ENCODE measurements at places on chromosomes 1 and 21.

DNA sequence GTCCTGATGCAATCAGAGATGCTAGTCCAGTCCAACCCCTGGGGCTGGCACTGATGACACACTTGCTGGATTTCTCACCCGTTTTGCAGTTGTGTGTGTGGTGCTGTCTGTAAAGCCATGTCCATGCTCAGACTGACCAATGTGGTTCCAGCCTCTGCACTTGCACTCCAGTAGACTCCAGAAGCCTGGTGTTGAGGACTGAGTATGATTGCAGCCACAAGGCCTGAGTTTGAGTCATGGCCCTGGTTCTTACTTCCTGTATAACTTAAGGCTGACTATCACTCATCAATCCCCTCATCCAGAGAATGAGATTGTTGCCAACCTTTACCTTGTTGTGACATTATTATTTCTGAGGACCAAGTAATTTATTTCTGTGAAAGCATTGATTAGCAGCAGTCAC lies 34.8 kb upstream of the IKBKE start:
- no peak for DNase-seq

DNA sequence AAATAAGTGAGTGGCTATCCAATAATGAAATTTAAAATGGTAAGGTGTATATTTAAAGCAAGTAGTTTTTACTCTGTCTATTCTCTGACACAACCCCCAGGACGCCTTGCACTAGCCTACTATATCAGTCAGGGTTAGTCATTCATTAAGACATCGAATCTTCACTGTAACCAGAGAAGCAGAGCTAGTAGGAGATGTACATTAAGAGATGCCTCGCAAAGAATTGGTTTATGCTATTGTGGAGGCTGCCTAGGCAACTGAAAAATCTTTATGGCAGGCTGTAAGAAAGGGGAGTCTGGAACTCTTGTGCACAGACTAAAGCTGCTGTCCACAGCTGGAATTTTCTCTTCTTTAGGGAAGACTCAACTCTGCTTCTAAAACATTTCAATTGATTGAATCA lies 28.8 kb downstream of the NTNG1 start:
- no peak for DNase-seq

DNA sequence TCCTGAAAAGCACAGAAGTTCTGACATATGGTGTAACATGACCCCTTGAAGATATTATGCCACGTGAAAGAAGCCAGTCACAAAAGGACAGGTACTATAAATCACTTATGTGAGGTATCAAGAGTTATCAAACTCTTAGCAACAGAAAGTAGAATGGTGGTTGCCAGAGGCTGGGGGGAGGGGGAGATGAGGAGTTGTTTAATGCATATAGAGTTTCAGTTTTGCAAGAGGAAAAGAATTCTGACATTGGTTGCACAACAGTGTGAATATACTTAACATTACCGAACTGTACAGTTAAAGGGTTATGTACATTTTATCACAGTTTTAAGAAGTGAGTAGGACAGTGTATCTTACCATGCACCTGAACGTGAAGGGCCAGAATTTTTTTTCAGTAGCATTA lies 80.0 kb downstream of the USP25 start:
- no peak for DNase-seq

- no peak for DNase-seq
Observed at GRCh38 chr1:241722947-241723346, 70.9 kb downstream of the WDR64 start.

- DNase-seq, result no peak
Observed at GRCh38 chr1:212542761-212543187, 65.8 kb upstream of the ATF3 start.

DNA sequence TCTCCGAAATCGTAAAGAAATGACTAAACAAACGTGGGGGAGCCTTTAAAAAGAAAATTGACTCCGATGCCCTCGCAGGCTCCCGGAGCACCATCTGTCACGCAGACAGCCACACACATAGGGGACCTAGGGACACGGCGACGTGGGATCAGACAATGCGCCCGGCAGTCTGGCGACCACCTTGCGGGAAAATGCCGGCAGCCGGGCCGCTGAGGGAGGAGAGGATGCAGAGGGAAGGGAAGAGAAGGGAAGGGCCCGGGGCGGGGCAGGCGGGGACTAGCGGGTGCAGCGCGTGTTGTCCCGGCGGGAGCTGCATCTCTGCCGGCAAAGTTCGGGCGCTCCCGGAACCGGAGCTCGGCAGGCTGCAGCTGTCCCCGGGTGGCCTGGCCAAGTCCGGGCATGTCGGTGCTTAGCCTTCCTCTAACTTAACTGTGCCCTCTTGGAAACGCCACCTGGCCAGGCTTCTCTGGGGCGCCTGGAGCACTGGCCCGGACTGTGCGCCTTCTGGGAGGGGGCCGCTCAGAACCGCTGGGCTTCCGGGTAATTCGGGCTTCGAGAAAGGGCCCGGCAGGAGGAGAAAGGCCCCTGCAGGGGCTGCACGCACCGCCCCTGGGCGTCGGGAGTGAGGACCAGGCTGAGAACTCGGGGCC lies 1.8 kb downstream of the NHLH2 start:
- DNase-seq, result no peak

DNA sequence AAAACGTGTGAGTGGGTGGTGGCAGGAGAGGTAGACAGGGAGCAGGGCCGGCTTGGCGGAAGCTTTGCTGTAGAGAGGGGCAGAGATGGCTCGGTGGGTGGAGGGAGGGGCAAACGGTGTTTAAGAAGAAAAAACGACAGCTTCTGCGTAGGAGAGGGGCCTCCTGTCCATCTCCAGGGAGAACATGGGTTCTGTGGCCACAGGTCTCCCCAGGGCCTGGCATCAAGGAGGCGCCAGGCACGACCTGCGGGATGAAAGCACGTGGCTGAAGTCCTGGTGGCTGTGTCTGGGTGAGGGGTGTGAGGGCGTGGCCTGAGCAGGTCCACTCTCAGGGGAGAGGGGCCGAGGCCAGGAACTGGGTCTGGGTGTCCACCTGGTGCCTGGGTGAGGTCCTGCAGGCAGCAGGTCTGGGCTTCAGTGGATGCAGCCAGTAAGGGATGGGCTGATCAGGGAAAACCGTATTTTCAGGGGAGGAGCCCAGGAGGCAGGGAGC lies 940 bp upstream of the PRKCZ start:
- no peak for DNase-seq

DNA sequence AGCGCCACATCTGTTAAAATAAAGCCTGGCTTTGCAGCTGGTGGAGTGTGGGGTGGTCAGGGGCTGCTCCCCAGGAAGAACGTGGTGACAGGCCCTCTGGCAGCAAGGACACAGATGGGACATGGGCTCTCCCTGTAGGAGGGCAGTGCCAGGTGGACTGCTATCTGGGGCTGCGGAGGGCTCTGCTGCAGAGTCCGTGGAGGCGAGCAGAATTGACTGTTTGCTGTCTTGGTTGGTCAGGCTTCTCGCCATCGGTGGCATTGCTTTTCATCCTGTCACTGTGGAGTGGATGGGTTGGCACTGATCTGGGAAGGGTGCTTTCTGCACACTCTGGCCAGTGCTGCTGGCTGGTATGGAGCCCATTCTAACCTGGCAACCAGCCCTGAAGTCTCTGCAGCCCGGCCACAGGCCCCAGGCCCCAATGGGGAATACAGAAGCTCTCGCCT lies 103.0 kb downstream of the LAMC2 start:
- DNase-seq, result no peak

DNA sequence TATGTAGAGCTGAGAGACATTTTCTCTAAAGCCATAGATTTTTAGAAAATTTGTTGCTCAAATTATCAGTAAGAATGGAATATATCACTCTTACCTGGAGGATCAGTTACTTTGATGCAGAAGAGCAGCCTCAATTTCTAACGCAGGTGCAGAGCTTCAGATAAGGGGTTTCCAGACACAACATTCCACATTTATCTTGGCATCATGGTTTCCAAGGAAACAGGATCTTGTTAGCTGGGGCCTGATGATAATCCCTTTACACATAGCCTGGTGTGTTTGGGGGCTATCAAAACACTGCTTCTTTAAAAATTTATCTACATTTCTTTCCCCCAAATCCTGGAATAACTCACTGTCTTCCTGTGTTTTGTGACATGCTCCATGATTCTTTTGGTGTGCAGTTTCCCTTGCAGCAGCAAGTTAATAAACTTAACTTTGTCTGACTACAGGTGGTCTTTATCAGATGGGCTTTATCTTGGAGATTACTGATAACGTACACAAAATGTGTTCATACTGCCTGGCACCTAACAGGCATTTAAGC lies 2.7 kb upstream of the STX12 start:
- no peak for DNase-seq

GRCh38 chr1:170576980-170577379 lies 45.0 kb downstream of the GORAB start:
- DNase-seq, result no peak

GRCh38 chr21:38177919-38178652 lies 78.7 kb upstream of the KCNJ15 start:
- DNase-seq, result no peak

DNA sequence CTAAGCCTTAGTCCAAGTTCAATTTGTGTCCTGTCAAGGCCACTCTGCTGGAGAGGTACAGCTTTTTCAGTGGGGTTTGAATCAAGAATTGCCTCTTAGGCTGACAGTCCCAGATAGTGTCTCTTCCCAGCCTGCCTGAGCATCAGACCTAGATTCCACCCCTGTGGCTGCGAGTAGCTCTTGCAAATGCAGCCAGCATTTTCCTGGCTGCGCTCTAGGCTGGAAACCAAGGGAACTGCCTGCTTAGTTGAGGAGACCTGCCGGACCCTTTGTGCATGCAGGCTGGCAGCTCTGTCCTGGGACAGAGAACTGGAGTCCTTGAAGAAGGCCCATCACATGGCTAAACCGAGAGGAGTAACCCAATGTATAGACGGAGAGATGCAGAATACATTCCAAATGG lies 293.7 kb downstream of the PCP4 start:
- DNase-seq, result no peak

- DNase-seq, result no peak
Observed at GRCh38 chr1:236848274-236848923, 53.3 kb downstream of the MTR start.

GRCh38 chr21:45655124-45655523 lies 11.6 kb downstream of the PCBP3 start:
- no peak for DNase-seq

- no peak for DNase-seq
Observed at GRCh38 chr1:36522461-36523229, 39.9 kb upstream of the CSF3R start.

DNA sequence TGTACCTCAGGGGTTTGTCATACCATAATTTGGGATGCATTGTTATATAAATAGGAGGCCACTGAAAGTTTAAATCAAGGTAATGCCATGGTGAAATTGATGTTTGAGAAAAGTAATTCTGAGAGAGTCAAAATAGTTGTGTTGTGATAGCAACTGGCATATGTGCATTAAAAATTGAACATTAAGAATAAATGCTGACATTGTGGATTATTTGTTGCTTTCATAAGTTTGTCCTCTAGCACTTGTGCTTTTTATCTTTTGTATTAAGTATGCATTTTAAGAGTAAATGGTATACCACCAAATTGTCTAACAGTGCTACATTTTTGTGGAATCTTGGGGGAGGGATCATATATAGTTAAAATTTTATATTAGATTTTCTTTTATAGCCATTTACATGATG lies 275.9 kb upstream of the CACYBP start:
- no peak for DNase-seq

DNA sequence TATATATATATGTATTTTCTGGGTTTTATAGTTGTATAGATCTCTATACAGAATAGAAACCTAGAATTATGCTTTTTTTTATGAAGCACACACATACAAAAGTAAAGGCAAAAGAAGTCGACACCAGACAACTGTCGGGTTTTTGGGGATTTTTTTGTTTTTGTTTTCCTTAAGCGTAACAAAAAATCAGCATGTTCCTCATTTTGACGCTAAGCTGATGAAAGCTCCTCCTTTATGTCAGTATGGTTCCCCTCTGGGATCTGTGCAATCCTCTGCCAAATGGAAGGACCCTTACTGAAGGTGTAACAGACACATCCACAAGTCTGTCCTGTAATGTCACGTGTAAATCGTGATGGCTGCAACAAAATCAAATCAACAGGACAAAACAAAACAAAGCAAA lies 226.2 kb downstream of the RHOU start:
- DNase-seq, result no peak

DNA sequence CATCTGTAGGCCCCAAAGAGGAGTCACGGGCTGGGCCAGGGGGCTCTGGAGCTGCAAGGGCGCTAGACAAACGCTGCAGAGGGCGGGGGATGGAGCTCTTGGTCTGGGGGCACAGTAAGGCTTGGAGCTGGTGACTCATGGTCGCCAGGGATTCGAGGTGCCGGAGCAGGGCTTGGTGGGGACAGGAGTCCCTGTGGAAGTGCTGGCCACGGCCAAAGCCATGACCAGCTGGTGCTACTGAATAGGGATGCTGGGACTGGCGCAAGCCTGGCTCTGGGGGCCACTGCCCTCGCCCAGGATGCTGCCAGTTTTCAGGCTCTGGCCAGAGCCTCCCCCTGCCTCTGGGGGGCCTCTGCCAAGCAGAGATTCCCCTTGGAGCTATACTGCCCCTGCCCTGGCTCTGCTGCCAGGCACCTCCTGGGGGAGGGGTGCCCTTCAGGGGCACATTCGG lies 25.2 kb downstream of the SPOCD1 start:
- DNase-seq, result no peak
